ENCODE measurements at places on chromosomes 2 and 18. TPM values are rescaled to one million over a fixed set of nuclear protein-coding genes. Genes with fewer than 3 reads are reported as not detected.

DNA sequence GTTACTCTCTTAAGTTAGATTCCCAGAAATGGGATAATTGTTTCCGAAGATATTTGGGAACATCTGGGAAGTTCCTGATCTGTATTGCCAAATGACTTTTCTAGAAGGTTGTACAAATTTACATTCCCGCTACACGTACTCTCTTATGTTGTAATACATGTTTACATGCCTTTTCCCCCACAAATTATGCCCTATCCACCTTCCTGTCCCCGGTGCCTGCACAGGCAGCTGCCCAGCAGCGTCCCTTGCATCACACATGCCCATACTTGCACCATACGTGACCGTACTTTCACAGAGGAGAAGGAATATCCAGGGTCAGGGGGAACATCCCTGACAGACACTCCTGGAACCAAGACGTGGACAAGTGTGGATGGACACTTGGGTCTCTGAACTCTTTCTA lies 24.2 kb upstream of the KLF11 start:
- DNase-seq: no peak

MAL gene
- not detected for total RNA-seq

DNA sequence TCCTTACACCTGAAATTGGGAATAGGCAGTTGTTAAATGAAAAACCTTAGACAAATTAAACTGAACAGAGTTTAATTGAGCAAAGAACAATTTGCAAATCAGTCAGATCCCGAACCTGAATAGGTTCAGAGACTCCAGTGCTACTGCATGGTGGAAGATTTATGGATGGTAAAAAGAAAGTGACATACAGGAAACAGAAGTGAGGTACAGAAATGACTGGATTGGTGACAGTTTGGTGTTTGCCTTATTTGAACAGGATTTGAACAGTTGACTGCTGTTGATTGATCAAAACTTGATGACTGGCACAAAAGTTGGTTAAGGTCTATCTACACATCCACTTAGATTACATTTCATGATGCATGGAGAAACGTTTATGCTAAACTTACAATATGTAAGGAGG lies 248.8 kb downstream of the HNMT start:
- DNase-seq: no peak

GRCh38 chr2:112924821-112925220 lies 13.9 kb downstream of the IL37 start:
- no peak for DNase-seq

DNA sequence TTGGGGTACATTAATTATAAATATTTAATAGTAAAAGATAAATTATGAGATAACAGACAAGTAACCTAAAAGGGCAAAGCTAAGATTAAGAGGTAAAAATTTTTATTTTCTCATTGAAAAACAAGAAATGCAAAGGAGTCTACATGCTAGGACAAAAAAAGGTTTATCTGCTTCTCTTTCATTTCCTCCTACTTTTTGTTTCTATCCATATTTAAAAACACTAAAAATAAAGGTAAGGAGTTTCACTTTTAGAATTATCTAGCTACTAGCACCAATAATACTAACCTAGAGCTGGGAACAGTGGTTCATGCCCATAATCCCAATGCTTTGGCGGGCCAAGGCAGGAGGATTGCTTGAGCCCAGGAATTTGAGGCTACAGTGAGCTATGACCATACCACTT lies 1551.7 kb upstream of the SLC39A10 start:
- DNase-seq: no peak

NRP2 gene
- total RNA-seq: 62.4 TPM

- no peak for DNase-seq
These were observed 9.0 kb upstream of the ATP8B1 start for GRCh38 chr18:57812126-57812477.

GRCh38 chr2:160390544-160391455 lies 102.8 kb downstream of the RBMS1 start:
- DNase-seq: peak; percentile 61

DNA sequence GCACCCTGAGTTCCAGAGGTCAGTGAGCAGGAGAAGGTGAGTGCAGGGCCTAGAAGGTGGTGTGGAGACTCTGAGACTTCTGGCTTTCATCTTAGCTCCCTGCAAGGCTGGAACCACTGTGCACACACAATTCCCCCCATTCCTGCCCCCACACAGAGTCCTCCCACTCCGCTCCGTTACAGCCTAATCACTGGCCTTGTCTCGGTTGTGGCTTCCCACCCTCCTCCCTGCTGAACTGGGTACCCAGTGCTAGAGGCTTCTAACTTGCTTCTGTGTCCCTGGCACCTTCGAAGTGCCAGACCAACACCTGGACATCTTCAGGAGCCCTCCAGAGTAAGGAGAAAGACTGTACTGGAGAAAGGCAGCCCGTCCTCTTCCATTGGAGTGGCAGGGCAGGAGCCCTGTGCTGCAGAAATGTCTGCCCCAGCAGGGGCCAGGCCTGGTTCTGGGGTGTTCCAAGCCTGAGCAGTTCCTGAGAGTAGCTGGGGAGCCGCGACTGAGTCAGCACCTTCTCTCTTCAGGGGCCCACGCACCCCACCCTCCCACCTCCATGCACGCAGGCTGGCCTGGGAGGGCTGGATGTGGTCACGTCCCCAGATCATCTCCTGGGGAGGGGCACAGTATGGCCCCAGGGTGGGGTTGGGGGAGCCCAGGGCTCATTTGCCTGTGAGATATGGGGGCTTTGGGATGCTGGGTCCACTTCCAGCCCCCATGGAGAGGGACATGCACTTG lies 23.4 kb downstream of the CROCC2 start:
- DNase-seq: no peak
